AG10803 (cell line): ENCODE measurements at places on chromosomes 5 and 9.

GRCh38 chr5:86880785-86881492, 263.2 kb downstream of the COX7C start:
- peak; percentile 86 for DNase-seq

- peak; percentile 69 for DNase-seq
Measured at GRCh38 chr5:132414634-132415378, 45.3 kb downstream of the SLC22A5 start.

DNA sequence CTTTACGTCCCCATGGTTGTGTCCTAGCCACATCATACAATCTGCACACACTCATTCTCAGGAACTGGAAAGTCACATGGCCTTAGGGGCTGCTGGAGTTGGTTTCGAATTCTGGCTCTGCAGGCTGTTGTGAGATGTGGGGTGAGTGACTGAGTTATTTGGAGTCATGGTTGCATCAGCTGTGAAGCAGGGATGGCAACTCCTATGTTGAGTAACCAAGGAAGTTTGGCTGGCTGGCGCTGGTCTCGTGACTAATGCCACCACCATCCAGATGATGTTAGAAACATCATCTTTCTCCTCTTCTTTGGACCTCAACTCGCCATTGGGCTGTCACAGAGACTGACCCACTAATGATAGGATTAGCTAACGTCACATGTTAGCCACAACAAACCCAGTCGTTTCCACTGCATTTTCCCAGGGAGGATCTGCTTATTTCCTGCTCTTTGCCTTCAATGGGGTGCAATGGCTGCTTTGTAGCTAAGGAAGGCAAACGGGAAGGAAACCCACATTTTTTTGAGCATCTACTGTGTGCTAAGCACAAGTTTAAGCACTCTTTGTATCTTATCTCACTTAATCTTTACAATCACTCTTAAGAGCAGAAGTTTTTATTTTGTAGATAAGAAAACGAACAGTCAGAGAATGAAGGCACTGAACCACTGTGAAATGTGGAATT, 78.1 kb upstream of the UBTD2 start:
- DNase-seq = peak; percentile 99

GRCh38 chr5:59528202-59528862, 365.2 kb downstream of the PDE4D start:
- no peak for DNase-seq

DNA sequence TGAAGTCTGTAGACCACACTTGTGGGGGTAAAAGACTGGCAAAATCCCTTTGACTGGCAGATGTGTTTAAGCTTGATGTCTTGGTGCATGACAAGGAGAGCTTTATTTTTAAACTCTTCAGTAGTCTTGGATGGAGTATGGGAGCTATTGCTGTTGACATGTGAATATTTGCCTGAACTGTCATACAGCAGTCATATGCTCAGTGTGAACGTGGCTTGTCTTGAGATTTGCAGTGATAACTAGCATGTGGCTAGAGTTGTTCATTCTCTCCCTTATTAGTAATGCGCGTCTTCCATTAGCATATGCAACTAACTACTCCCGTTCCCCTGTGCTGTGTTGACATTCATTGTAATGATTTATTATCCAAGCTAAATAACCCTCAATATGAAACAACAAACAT, 523.6 kb upstream of the WWC1 start:
- DNase-seq = peak; percentile 88

DNA sequence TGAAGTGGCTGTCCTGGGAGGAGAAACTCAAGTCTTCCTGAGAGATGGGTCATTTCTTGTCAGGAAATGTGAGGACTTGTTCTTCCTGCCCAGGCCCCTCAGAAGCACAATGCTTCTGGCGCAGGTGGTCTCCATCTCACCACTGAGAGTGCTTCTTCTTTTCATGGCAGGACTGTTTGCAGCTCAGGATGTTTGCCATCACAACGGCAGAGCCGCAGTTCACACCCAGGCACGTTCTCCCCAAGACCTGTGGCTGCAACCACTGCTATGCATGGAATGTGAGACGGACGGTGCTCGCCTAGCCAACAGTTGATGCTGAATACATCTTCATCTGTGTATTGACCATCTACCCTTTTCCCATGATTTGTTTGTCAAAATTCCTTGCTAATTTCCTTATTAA, 216.3 kb downstream of the GADD45G start:
- no peak for DNase-seq

- DNase-seq = no peak
Measured at GRCh38 chr5:170038241-170038640, 57.9 kb upstream of the INSYN2B start.

GRCh38 chr5:143019614-143020515, 249.7 kb downstream of the ARHGAP26 start:
- DNase-seq = no peak

GRCh38 chr5:76204713-76205112, 121.5 kb downstream of the SV2C start:
- peak; percentile 1 for DNase-seq

GRCh38 chr5:92401-93220, 643 bp downstream of the PLEKHG4B start:
- DNase-seq = no peak

GRCh38 chr5:133363807-133364587, 248.3 kb downstream of the FSTL4 start:
- no peak for DNase-seq

- peak; percentile 56 for DNase-seq
Measured at GRCh38 chr9:100714372-100715099, 136.7 kb downstream of the CAVIN4 start.

- DNase-seq = no peak
Measured at GRCh38 chr5:141709699-141710267, 27.8 kb upstream of the ARAP3 start.

DNA sequence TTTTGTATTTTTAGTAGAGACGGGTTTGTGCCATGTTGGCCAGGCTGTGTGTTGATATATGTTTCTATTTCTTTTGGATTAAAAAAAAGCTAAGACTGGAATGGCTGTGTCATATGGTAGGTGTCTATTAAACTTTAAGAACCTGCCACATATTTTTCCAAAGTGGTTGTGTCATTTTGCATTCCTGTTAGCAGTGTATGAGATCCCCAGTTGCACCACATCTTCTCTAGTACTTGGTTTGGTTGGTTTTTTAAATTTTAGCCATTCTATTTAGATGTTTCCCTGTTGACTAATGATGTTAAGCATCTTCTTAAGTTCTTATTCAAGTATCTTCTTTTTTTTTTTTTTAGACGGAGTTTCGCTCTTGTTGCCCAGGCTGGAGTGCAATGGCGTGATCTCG, 36.2 kb upstream of the MEGF9 start:
- DNase-seq = peak; percentile 65

- DNase-seq = peak; percentile 27
Measured at GRCh38 chr5:137923856-137924255, 34.6 kb downstream of the PKD2L2 start.

- no peak for DNase-seq
Measured at GRCh38 chr5:116452774-116453368, 121.8 kb downstream of the SEMA6A start.

GRCh38 chr5:79974886-79975285, 16.2 kb downstream of the MTX3 start:
- DNase-seq = peak; percentile 76
